Activated CD4-positive, alpha-beta T cell treated with anti-CD3 and anti-CD28 coated beads for 36 hours (primary cell): ENCODE measurements at places on chromosomes 2 and 18. TPM values are rescaled to one million over a fixed set of nuclear protein-coding genes. Genes with fewer than 3 reads are reported as not detected.

GRCh38 chr2:240501531-240501991 is 56.2 kb downstream of the ANKMY1 start:
- DNase-seq: no peak

- DNase-seq: peak; percentile 35
Measured at GRCh38 chr2:85648619-85649018, 19.4 kb downstream of the SFTPB start.

The CDH19 gene
- total RNA-seq: not detected

The TSHZ1 gene
- 12.0 TPM for total RNA-seq

The MAL gene
- 35.4 TPM for total RNA-seq

- DNase-seq: no peak
Measured at GRCh38 chr2:172248785-172249187, 146.1 kb upstream of the DLX2 start.

DNA sequence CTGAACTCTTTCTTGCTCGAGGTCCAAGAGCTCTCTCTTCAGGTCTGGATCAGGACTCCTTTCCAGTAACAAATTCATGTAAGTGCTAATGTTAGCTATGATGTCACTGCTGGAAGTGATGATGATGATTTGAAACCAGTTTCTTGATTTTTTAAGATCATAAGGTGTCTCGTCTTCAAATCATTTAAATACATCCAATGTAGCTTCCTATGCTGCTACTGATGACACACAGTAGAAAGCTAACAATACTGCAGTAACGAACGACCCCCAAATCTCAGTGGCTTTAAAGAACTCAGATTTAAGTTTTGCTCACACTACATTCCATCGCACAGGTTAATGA is 13.0 kb upstream of the LTBP1 start:
- DNase-seq: no peak

The FOSL2 gene
- total RNA-seq: 135 TPM

The ZSWIM2 gene
- total RNA-seq: not detected

DNA sequence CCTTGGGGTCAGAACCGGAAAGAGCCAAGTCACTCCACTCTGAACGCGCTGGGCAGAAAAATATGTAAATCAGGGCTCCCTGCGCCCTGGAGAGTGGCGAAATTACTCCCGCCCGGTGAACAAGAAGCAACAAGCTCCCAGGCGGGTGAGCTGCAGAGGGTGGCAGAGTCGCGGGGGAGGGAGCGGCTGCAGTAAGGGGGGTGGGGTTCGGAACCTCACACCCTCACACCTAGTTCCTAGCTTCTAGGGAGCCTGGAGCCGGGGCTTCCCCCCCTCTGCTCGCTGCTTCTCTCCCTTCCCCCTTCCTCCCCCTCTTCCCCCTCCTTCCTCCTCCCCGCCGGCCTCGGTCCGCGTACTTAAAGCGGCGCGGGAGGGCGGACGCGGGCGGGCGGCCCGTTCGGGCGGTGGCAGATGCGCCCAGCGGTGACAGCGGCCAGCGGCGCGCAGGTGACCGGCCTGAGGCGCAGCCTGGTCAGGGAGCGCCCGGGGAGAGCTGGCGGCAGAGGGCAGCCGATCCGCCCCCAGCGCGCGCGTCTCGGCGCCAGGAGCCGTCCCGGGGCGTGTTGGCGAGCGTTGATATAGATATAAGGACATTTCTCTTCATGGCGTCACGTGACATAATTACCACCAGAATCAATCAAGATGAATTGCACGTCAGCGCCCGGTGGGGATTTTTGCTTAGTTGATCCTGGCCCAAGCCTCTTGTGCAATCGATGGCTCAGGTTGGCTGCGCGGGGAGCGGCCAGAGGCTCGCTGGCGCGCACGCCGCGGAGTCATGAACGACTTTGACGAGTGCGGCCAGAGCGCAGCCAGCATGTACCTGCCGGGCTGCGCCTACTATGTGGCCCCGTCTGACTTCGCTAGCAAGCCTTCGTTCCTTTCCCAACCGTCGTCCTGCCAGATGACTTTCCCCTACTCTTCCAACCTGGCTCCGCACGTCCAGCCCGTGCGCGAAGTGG is at the start of gene HOXD11:
Gene HOXD11 (plus strand): TSS at position 700 of the 959 bp plus-strand sequence. CDS start 76 bp downstream, at position 776.
- no peak for DNase-seq

The CHRND gene
- total RNA-seq: not detected

DNA sequence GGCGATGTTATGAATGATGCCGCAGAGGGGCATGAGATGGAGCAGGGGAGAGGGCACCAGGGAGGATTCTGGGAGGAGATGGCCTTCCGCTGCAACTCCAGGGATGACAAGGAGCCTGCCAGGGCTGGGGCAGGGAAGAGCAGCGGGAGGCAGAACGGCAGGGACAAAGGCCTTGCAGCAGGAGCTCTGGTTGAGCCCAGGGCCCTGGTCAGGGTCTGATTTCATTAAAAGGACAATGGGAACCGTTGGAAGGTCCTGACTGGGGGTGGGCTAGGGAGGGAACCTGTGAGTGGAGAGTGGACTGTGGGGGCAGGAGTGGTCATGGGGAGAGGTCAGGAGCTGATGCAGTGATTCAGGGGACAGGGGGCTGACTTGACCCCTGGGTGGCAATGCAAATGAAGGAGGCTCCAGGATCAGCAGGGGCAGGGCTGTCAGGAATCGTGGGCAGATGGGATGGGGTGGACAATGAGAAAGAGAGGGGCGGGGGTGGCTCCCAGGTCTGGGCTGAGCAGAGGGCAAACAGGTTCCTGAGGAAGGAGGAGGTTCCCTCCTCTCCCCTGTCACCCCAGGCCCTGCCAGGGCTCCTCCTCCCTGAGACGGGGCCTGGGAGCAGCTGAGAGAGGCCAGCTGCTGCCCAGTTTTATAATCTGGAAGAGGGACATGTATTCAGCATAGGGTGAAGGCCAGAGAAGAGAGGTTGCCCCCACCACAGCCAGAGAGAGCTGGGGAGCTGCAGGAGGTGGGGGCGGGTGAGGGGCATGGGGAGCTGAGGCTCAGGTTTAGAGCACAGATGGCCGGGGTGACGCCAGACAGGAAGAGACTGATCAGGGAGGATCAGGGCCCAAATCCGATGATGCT is 7.3 kb upstream of the DUSP2 start:
- peak; percentile 32 for DNase-seq

The SOWAHC gene
- 0.98 TPM for total RNA-seq
